ENCODE measurements at places on chromosomes 13 and 19.

DNA sequence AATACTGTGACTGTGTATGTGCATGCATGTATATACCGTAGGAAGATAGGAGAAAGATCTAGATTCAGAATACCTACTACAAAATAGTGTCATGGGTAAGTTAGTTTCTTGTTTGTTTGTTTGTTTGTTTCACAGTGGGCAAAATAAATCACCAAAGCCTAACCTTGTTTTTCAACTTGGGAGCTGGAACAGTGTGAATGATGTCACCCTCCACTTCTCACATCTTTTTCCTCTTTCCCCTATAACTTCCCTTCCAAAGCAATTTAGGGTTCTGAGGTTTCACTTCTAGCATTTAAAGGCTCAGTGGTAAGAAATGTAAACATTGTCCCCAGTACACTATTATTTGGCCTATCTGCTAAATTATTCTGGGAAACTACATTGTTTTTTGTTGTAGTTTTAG, 5.4 kb downstream of the KCTD4 start:
- DNase-seq: no peak

GRCh38 chr13:107790397-107790796, 424.9 kb downstream of the LIG4 start:
- no peak for DNase-seq

DNA sequence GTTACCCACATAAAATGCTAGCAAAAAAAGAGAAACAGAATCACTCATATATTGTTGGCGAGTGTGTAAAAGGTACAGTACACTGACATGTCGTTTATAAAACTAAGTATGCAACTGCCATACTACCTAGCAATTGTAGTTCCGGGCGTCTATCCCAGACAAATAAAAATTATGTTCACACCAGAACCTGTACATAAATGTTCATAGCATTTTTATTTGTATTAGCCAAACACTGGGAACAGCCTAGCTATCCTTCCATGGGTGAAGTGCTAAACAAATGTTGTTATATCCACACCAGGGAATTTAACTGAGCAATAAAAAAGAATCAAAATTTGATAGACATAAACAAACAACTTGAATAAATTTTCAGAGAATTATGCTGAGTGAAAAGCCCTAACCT, 28.9 kb upstream of the POSTN start:
- DNase-seq: no peak

GRCh38 chr13:113491982-113492381, 1.5 kb upstream of the DCUN1D2 start:
- no peak for DNase-seq

GRCh38 chr13:32125751-32126150, 94.2 kb downstream of the FRY start:
- DNase-seq: no peak

- DNase-seq: no peak
Observed at GRCh38 chr13:110466266-110466915, 95.1 kb downstream of the RAB20 start.
